Bronchus fibroblast of lung (primary cell): ENCODE measurements at places on chromosomes 3 and 15. TPM values are rescaled to one million over a fixed set of nuclear protein-coding genes. Genes with fewer than 3 reads are reported as not detected.

The LRTM1 gene
- not detected in 2 replicates for total RNA-seq

The JAGN1 gene
- total RNA-seq: 45.2 and 54.7 TPM in 2 replicates

The TM4SF18 gene
- total RNA-seq: under 0.01 TPM in 1 of 2 replicates, not detected in the other

The WDR93 gene
- 0.15 TPM in 1 of 2 replicates, not detected in the other for total RNA-seq

The C3orf20 gene
- not detected in 2 replicates for total RNA-seq

The GALNT15 gene
- 10.4 and 10.9 TPM in 2 replicates for total RNA-seq

The PLSCR5 gene
- total RNA-seq: not detected in 2 replicates

The ZNF385D gene
- total RNA-seq: 0.59 and 1.3 TPM in 2 replicates

The PRR20G gene
- total RNA-seq: not detected in 2 replicates

The IMPG2 gene
- under 0.01 TPM in 2 replicates for total RNA-seq

The CD80 gene
- not detected in 2 replicates for total RNA-seq

The MKRN2 gene
- 37.0 and 41.9 TPM in 2 replicates for total RNA-seq

The GOLGA6B gene
- total RNA-seq: not detected in 2 replicates

The FANCD2OS gene
- not detected in 2 replicates for total RNA-seq

The XIRP1 gene
- total RNA-seq: not detected in 2 replicates

The SCAANT1 gene
- total RNA-seq: not detected in 2 replicates

The C3orf70 gene
- 0.50 and 0.74 TPM in 2 replicates for total RNA-seq

The A4GNT gene
- not detected in 2 replicates for total RNA-seq

The CPEB1 gene
- total RNA-seq: 2.4 and 4.3 TPM in 2 replicates

The GOLGA6L26 gene
- not detected in 2 replicates for total RNA-seq

The C3orf62 gene
- 0.34 and 0.74 TPM in 2 replicates for total RNA-seq

The XXYLT1 gene
- 15.5 and 18.0 TPM in 2 replicates for total RNA-seq

The ENTPD3 gene
- under 0.01 TPM in 2 replicates for total RNA-seq

The TMEM45A gene
- total RNA-seq: 10.6 and 13.2 TPM in 2 replicates

The RPL32 gene
- total RNA-seq: 620 and 965 TPM in 2 replicates

The ZNF501 gene
- 2.2 and 2.9 TPM in 2 replicates for total RNA-seq

The THRB gene
- total RNA-seq: 0.84 and 1.6 TPM in 2 replicates
